Smooth muscle cell of the brain vasculature (primary cell): ENCODE measurements at places on chromosomes 2 and 18.

GRCh38 chr2:170221317-170222288, 43.7 kb downstream of the MYO3B start:
- DNase-seq = peak; percentile 17

- DNase-seq = no peak
Measured at GRCh38 chr2:20653695-20654534, 3.0 kb upstream of the HS1BP3 start.

DNA sequence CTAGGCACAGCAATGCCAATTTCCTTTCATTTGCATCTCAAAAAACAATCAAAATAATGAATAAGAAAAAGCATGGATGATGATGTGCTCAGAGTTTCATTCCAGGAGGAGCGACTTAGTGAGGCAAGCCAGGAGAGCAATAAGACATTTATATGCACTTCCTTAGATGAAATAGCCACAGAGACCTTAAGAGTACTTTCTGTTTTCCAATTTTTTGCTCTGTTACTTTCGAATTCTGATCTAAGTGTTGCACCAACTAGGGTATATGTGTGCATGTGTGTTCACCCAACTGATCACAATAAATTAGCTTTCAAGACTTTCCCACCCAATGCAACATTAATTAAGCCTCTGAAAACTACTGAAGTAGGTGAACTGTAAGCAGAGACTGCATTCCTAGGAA, 709 bp downstream of the RAB27B start:
- no peak for DNase-seq

- no peak for DNase-seq
Measured at GRCh38 chr2:99636144-99637034, 146.6 kb upstream of the REV1 start.

GRCh38 chr18:45617284-45617683, 2.0 kb downstream of the SLC14A2 start:
- DNase-seq = no peak

DNA sequence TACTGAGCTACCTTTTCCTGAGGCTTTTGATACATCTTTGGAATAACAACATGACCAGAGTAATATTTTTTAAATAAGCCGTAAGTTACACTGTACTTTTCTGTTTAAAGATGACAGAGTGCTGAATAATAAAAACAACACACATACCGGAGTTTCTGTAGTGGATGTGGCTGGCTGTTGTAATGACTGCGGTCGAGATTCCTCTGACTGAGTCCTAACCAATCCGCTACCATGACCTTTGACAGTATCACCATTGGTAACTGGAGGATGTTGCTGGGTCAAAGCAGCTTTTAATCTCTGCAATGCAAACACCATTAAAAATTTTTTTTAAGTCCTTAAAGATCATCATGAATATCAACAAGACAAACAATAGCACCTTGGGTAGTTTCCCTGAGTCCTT, 70.7 kb downstream of the ATF2 start:
- peak; percentile 66 for DNase-seq

DNA sequence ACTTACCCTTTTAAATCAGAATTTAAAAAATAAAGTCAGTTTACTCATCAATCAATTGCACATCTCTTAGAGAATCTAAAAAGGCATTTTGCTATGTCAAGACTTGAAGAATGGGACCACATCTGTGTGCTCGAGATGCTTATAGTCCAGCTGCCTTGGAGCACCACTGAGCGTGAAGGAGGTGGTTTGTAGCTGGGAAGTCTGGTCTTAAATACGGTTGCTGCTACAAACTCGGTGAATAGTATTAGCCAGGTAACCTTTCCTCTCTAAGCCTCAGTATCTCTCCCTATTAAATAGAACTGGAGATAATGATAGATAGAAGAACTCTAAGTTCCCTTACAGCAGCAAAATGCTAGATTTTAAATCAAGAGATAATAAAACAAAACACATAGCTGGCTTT, 289.7 kb downstream of the TRIB2 start:
- DNase-seq = no peak

- no peak for DNase-seq
Measured at GRCh38 chr2:30775833-30776232, 31.4 kb downstream of the CAPN13 start.

DNA sequence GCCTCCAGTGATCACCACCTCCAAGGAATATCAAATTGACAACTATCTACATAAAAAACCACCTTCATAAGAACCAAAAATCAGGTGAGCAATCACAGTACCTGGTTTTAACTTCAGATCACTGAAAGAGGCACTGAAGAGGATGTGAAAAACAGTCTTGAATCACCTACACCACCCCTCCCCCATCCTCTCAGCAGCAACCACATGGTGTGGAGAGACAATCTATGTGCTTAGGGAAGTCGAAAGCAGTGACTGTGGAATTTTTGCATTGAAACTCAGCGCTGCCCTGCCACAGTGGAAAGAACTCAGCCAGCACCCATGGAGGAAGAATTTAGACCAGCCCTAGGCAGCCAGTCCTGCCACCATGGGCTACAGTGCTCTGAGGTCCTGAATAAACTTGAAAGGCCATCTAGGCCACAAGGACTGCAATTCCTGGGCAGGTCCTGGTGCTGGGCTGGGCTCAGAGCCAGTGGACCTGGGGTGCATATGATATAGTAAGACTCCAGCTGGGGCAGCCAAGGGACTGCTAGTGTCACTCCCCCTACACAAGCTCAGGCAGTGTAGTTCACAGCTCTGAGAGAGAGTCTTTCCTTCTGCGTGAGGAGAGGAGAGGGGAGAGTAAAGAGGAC, 75.6 kb downstream of the ATL2 start:
- no peak for DNase-seq

GRCh38 chr2:53131416-53131815, 636.2 kb upstream of the CHAC2 start:
- no peak for DNase-seq

DNA sequence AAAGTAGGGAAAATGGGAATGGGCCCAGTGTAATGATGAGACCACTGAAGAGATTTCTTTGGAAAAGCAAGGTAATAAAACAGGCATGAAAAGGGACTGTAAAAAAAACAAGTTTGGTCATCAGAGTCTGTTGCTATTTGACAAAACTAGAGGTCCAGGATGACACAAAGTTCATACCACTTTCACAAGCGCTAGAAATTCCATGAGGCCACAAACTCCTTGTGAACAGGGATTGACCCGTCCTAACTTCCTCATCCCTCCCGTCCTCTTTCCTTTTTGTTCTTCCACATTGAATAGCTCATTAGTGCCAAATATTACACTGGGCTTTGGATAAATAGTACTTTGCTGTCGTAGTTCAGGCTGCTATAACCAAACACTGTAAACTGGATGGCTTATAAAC, 188.8 kb upstream of the EPC2 start:
- no peak for DNase-seq

- DNase-seq = no peak
Measured at GRCh38 chr2:26970928-26971627, 641 bp downstream of the MAPRE3 start.

GRCh38 chr18:22173928-22174301, 4.5 kb downstream of the GATA6 start:
- DNase-seq = no peak

DNA sequence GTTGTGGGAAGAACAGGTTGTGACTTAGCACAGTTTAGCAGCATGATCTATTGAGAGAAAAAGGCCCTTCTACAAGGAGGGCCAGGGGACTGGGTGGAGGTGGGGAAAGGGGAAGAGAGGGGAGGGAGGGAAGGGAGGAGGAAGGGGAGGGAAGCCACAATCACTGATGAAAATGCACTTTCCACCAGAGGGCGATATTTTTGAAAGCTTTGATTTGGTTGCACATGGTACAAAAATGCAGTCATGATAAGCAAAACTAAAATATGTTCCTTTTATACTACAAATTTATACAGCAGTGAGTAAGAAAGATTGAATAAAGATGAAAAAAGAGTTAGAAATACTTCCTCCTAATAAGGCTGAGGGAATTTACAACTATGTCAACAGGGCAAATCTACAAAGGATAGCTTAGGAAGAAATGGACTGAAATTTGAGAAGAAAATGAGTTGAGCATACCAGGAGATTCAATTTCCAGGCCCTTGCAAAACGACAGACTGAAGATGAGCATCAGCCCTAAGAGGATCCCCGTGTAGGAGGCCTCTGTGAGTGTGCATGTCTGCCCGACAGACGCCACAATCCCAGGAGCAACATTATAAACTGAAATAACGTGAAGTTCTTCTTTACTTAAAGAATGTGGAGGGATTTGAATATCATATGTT, 17.2 kb downstream of the SH3YL1 start:
- DNase-seq = peak; percentile 15

GRCh38 chr2:96890726-96891385, 21.0 kb upstream of the SEMA4C start:
- no peak for DNase-seq

- no peak for DNase-seq
Measured at GRCh38 chr2:231854616-231855125, 68.4 kb downstream of the COPS7B start.

DNA sequence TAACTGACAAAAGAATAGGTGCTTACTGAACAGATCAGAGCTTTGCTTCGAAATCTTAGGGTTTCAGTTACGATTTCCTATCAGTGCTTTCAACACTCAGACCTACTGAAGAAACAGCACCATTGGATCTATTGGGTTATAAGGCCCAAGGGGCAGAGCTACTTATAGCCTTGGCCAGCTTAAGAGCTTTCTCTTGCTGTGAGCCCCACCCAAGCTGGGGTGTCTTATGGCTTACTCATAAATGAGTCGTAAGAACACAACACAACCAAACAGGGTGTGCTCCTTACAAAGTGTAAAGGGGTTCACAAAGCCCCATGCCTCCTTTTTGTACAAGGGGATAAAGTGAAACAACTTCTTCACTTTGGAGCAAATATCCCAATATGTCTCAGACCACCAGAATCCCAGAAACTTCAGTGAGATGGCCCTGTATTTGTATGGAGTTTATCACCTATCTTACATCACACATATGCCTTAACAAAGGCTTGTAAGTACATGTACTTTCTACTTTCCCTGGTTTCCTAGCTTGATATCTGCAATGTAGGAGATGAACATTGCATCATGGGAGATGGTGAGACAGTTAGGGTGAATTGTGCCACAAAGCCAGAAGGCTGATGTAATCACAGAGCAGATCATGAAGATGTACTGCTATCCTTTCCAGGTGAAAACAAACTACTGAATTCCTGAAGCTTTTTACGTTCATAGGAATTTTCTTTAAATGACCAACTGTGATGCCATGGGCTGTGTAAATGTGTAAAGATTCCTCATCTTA, 115.5 kb upstream of the GLI2 start:
- DNase-seq = no peak

- no peak for DNase-seq
Measured at GRCh38 chr2:215594766-215595165, 158.9 kb upstream of the FN1 start.

- DNase-seq = no peak
Measured at GRCh38 chr2:120445449-120446143, 99.7 kb downstream of the INHBB start.

DNA sequence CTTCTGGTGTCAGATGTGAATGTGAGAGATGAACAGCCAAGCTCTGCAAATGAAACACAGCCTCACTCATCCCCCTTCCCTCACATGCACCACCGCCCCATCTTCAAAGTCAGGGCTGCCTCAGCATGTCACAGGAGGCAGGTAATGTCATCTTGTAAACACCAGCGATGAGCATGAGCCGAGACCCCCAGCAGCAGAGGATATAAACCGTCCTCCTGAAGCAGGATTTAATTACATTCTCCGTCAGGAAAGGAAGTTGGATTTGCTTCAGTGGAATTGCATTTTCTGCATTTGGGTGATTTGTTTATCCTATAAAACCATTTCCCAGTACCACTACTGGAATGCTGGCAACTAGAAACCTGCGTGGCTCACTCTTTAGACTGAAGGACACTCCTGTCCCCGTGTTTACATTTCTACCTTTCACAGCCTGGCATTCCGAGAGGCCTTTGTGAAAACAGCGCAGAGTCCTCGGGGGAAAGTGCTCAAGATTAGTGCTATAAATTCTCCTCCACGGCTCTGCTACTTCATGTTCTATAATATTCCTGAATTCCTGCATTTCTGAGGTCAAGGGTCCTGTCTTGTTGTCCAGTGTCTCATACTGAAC, 619.2 kb downstream of the IRS1 start:
- DNase-seq = no peak

DNA sequence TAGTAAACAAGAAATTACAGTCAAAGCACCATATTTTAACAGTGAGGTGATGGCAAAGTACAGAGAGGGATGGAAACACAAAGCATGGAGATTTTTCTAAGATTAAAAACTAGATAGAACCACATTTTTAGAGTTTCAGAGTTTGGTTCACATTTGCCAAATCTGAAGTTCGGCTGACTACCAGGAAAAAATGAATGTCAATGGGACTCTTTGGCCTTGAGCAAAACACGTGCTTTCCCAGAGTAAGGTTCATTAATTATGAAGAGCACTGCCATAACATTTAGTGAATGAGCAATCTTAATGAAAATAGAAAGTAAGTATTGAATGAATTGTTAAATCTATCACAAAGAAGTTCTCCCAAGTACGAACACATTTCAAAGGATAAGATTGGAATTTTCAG, 571.2 kb upstream of the VRK2 start:
- no peak for DNase-seq

GRCh38 chr2:182266909-182267308, 159.9 kb downstream of the PDE1A start:
- no peak for DNase-seq

GRCh38 chr18:58529714-58530354, 99.1 kb downstream of the ALPK2 start:
- DNase-seq = peak; percentile 44

DNA sequence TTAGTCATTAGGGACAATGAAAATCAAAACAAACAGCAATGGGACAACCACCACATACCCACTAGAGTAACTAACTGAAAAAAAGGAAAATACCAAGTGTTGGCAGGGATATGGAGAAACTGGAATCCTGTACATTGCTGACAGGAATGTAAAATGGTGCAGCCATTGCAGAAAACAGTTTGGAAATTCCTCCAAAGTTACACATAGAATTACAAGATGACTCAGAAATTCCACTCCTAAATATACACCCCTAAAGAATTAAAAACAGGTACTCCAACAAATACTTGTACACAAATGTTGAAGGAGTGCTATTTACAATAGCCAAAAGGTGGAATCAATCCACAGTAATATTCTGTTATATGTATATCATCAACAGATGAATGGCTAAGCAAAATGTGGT, 110.9 kb downstream of the ROCK1 start:
- DNase-seq = no peak

DNA sequence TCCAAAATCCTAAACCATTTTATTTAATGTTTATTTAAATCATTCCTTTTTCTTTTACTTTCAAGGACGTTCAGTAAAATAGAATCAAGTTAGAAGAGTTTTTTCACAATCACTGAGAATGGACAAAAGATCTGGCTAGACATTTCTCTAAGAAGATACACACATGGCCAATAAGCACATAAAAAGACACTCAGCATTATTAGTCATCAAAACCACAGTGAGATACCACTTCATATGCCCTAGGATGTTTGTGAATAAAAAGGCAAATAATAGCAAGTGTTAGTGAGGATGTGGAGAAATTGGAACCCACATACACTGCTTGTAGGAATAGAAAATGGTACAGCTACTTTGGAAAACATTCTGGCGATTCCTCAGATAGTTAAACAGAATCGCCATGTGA, 76.1 kb downstream of the RHBDD1 start:
- no peak for DNase-seq
